ENCODE measurements at places on chromosomes 6 and 20.

- DNase-seq = no peak
Measured at GRCh38 chr6:41586252-41587007, 40.2 kb downstream of the FOXP4 start.

GRCh38 chr6:24899997-24900325, 35.8 kb downstream of the RIPOR2 start:
- peak; percentile 34 for DNase-seq

GRCh38 chr6:157981132-157981394, 600 bp upstream of the SYNJ2 start:
- DNase-seq = no peak

GRCh38 chr20:39019805-39020325, 57.7 kb downstream of the DHX35 start:
- DNase-seq = peak; percentile 73

DNA sequence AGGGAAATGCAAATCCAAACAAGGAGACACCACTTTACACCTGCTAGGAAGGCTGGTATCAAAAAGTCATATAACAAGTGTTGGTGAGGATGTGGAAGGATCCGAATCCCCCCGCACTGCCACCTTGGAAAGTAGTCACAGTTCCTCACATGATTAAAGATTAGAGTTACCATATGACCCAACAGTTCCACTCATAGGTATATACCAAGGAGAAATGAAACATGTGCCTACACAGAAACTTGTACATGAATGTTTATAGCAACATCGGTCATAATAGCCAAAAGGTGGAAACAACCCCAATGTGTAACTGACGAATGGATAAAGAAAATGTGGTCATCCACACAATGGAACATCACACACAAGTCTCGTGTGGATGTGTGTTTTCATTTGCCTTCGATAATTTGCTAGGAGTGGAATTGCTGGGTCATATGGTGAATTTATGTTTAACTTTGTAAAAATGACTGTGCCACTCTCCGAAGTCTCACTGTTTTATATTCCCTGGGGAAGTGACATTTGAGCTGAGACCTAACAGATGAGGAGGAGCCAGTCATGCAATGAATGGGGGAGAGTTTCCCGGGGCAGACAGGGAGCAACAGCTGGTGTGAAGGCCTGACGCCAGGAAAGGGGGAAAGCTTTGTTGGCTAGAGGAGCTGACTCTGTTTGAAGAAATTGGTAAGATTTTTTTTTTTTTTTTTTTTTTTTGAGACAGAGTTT, 125.9 kb upstream of the MLN start:
- DNase-seq = peak; percentile 10

DNA sequence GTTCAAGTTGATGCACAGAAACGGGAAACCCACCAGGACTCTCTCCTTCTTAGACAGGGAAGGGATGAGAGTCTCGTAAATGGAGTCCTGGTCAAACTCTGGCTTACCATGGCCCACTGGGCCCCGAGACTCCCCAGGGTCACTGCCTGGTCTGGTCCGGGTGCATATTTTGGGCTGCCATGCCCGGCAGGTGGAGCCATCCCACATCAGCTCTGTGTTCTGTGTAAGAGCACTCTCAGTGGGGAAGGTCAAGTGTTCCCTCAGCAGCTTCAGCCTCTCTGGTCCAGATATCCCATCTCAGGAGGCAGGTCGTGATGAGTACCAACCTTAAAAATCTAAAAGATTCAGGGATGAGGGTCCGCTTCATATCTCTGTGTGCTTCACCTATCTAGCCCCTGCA, 138.8 kb downstream of the EDN3 start:
- no peak for DNase-seq

DNA sequence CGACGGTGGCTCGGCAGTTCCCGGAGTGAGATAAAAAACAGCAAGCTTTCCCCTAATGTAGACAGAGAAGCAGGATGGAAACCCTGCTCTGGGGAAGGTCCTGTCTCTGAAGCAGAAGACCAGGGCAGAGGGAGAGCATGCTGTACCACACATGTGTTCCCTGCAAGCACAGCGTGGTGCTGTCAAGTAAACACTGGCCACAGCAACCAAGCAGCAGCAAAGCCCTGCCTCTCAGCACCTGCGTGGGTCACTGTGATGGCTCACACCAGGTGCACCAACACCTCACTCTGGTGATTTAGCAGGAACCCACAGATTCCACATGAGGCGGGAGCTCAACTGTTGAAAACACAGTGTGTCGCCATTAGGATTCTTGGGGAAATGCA, 65.2 kb upstream of the TXNDC5 start:
- no peak for DNase-seq

DNA sequence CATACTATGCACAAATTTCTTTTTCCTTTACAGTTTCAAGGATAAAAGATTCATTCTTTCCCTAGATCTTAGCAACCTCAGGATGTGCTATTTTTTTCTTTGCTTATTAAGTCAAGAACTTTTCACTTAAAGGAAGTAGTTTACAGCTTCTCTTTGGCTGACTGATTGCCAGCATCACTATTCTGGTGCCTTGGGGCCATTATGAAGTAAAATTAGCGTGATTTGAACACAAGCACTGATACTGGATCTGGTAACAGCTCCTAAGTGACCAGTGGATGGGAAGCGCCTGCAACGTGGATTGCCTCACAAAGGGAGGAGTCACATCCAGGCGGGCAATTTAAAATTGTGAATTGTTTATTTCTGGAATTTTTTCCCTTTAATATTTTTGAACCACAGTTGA, 147.1 kb downstream of the ARID1B start:
- DNase-seq = no peak

DNA sequence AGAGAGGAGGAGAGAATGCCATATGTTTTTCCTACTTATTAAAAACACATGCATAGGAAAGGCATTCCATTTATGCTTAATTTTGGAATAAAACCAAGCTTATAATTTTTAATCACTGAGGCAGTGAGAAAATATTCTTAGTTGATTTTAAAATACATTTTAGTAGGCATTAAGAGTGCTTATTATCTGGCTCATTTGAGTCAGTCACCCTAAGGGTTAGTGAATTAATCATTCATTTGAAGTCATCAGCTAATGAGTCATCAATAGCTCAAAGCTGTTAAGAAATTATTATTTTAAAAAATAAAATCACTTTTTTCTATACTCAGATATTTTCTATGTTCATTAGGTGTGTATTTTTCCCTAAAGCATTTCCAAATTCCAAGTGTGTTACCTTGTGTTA, 81.6 kb downstream of the TMEM200A start:
- DNase-seq = no peak

DNA sequence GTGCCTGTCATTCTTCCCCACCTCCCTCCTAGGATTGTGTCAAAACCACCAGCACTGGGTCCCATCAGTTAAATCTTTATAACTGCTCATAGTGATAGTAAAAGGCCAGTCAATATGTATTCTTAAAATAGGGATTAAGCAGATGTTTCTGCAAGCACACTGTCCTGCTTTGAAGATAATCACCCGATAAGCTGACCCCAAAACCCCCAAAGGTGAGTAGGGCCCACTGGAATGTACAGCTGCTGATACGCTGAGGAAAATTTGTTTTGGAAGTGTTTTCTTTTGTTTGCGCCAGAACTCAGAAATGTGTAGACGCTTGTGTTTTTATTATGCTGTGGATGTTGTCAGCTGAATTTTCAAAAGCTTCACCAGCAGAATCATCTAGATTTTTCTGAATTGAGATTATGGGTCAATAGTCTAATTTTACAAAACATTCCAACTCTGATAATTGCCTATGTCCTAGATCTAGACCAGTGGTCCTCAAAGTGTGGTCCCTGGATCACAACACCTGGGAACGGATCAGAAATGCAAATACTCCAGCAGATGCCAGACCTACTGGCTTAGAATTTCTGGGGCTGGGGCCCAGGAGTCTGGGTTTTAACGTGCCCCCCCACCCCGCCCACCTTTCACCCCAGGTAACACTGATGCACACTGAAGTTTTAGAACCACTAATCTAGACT, 11.4 kb downstream of the BFSP1 start:
- no peak for DNase-seq

DNA sequence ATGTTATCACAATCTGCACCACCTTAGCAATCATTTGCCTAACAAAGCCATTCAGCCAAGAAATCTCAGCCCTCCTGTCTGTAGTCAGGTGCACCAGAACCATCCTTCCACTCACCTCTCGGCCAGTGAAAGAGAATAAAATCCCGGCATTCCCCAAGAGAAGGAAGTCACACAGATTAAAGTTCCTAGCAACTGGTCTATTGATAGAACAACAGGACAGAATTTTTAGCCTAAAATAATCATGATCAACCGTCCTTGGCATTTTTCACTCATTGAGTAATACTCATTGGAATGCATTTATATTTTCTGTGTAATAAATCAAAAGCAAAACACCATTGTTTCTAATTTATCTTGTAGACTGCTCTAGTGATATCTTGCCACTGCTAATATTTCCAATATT, 85.7 kb upstream of the CDH4 start:
- no peak for DNase-seq

DNA sequence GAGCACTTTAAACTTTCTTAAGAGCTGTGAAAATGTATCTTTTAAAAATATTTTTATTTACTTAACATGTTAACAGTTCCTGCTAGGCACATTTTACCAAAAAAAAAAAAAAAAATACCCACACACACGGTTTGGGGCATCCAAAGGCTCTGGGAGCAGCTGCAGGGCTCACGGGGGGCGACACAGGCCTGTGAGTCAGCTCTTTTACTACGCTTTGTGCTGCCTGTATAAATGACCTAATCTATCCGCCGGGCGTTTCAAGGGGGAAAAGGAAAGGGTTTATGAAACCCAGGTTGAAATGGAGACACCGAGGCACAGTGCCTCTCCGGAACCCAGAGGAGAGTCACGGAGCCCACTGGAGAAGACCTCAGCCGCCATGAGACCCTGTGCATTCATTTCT, 40.4 kb downstream of the DLL1 start:
- DNase-seq = no peak

DNA sequence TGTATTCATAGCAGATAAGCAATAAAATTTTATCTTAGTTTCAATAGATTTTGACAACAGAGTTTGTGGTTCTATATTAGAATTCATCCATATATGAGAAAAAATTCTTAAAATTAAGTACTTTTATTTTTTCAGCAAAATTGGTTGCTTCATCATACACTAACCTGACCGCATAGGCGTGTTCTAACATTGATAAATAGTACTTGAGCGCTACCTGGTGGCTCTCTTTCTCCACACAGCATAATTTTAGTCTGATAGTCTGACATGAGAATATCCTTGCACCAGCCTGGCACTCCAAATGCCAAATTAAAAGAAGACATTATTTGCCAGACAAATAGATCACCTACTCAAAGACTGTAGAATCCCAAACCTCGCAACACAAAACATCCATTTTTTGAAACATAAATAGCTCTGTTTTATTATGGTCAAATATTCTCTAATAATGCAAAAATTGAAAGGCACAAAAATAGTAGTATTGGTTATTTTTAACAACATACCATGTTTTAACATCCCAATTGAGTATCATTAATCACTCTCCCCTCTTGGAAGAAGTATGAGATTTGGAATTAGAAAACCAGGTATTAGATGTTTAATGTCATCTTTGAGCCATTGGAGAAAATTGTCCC, 33.0 kb upstream of the FILIP1 start:
- DNase-seq = peak; percentile 58

- DNase-seq = no peak
Measured at GRCh38 chr20:62875419-62876361, 14.1 kb upstream of the TCFL5 start.

DNA sequence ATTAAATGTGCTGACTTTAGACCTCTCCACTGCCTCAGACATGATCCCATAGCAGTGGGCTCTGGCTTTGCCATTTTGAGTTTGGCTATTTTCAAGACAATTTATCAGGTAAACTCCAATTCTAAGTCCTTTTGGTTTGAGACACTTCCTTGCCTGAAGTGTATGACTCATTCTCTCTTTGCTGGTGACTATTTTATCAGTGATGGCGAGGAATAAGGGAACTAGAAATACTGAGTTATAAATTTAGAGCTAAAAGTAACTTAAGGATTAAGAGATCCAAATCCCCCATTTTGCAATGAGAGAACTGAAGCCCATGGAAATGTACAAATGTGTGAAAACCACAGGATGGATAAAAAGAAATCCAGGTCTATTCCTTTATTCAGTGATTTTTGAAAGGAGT, 30.9 kb upstream of the CD83 start:
- DNase-seq = no peak

- DNase-seq = no peak
Measured at GRCh38 chr6:10420546-10421157, 5.8 kb upstream of the TFAP2A start.

DNA sequence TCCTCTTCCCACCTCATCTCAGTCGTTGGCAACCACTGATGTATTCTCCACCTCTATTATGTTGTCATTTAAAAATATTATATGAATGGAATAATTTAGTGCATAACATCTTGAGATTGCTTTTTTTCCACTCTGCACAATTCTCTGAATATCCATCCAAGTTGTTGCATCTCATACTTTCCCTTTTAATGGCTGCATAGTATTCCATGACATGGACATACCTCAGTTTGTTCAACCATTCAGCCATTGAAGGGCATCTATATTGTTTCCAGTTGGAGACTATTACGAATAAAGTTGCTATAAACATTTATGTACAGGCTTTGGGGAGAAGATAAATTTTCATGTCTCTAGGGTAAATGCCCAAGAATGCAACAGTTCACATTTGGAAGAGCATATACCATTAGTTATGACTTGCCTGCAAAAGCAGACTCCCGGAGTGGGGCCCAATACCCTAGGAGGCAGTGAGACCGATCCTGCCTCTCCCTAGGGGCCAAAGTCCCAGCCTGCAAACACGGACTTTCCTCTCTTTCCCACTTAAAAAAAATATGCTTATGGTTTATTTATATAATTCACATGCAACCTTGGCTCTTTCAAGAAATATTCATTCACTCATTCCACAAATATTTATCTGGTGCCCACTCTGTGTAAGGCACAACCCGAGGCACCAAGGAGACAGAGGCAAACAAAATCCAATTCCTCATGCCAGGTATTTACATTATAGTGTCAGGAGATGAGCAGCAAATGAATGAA, 227.0 kb upstream of the PMEPA1 start:
- DNase-seq = no peak

DNA sequence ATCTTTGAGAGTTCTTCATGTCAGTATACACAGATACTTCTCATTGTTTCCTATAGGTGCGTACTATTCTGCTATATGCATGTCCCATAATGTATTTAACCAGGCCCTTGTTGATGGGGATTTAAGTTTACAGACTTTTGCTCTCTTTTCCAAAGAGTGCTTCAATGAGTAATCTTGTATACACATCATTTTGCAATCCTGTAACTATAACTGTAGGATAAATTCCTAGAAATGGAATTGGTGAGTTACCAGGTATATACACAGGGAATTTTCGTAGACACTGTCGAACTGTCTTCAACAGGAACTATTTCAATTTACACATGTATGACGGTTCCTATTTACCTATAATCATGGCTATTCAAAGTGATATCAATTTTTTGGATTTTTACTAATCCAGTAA, 15.2 kb upstream of the SNRPC start:
- no peak for DNase-seq
